ENCODE measurements at places on chromosomes 7 and 10.
A peak's percentile ranks its signal among the peaks of the same experiment; 100 is the strongest.

GRCh38 chr7:141674702-141675101 is 27.3 kb downstream of the DENND11 start:
- DNase-seq, result no peak

DNA sequence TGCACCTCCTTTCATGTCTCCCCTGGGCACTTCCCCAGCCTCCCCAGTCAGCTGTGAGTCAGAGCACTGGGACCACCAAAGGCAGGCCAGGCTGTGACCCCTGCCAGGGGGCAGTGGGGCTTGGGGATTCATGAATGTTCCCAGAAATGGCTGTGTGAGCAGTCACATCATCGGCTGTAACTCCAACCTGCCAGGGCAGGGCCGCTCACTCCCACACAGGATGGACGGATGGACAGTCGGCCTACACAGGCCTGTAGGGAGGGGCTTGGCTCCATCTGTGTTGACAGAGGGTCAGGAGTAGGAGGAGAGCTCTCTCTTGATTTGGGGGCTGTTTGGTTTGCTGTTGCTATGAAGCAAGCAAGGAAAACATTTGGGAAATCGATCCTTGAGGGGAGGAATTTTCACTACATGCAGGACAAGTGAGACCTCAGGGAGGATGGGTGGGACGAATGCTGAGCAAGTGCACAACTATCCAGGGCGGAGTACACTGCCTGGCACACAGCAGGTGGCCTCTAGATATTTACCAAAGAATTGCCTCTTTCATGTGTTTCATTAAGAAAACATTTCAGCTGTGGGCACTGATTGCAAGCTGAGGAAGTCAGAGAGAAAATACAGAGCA is 2.9 kb upstream of the IGFBP1 start:
- DNase-seq, result no peak

DNA sequence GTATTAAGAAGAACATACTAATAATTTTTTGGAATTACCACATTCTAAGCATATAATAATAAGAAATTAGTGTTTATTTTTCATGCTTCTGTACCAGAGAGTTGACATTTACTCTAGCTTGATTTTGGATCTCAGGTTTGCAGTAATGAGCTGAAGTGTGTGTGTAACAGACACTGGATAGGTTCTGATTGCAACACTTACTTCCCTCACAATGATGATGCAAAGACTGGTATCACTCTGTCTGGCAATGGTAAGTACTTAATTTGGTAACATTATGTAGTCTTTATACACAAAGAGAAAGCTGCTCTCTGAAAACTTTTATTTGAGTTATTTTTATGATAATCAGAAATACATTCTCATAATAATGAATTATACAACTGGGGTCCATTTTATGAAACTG is 54.1 kb downstream of the SRI start:
- DNase-seq, result peak; percentile 9

GRCh38 chr10:32386623-32387260 is 39.8 kb upstream of the EPC1 start:
- DNase-seq, result peak; percentile 57

DNA sequence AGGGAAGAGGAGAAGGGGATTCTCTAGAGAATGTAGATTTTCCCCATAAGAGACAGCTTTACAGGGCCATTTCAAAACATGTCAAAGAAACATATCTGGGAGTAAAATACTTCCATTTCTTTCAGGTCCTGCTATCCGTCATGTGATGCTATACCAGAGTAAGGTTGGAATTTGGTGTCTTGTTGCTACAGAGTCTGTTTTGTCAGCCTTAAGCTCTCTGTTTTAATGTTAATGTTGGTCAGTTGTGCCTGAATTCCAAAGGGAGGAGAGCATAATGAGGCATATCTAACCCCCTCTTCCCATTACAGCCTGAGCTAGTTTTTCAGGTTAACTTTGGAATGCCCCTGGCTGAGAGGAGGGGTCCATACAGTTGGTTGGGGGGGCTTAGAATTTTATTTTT is 94.7 kb upstream of the CCDC71L start:
- DNase-seq, result no peak

DNA sequence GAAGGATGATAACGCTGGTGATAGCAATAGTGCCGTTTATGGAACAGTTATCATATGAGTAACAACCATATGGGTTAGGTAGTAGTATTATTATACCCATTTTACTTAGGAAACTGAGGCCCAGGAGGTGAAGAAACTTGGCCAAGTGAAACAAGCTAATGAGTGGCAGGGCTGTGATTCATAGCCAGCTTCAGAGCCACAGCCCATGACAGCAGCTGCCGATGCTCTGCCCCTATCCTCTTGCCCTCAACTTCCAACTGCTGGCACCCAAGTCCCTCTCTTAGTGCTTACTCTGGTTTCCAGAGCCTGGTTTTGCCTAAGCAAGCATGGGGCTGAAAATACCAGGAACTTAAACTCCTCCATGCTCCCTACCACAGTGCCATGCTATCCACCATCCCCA is 12.3 kb downstream of the SH3PXD2A start:
- no peak for DNase-seq

DNA sequence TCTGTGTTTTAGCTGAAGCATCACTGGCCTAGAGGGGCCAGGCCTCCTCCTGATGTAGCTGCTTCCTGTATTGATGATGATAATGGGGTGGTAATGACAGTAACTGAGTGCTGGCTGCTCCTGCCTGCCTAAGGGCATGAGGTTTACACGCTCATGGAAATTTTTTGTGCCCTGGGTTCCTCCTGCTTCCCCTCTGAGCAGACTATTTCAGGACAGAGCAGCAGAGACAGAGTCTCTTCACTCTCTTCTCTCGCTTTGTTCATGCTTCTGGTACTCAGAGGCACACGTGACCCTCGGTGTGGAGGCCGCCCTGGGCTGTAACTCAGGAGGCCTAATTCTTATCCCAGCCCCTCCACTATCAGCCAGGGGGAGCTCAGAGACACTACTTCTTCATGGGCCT is 27.9 kb downstream of the LRRC20 start:
- DNase-seq, result no peak

DNA sequence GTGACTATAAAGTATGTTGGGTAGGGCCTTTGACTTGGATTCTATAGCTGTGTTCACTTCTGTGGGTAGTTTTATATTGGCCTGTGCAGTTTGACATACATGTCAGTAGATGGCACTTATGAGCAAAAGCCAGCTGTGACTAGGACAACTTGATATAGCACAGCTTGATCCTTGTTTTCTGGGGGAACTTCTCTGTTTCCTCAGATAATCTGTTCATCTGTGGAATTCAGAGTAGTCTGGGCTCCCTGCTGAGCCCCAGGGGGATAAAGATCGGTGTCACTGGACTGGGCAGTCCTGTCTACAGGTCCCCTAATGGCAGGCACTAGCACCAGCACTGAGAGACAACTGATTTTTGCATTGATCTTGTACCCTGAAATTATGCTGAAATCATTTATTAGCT is 25.4 kb downstream of the CYP2C9 start:
- DNase-seq, result no peak

- DNase-seq, result peak; percentile 65
Measured at GRCh38 chr7:151470711-151471110, 30.8 kb upstream of the CRYGN start.

GRCh38 chr7:158543840-158544239 is 43.8 kb downstream of the PTPRN2 start:
- DNase-seq, result no peak

- DNase-seq, result peak; percentile 11
Measured at GRCh38 chr7:157875230-157876179, 538.7 kb downstream of the DNAJB6 start.

GRCh38 chr7:122682815-122683550 is 15.9 kb downstream of the RNF133 start:
- DNase-seq, result no peak

GRCh38 chr7:29341156-29341555 is 146.6 kb downstream of the CHN2 start:
- no peak for DNase-seq

- DNase-seq, result no peak
Measured at GRCh38 chr10:122557516-122557915, 3.0 kb upstream of the DMBT1 start.

GRCh38 chr10:27019827-27020226 is 80.5 kb downstream of the ANKRD26 start:
- DNase-seq, result no peak

DNA sequence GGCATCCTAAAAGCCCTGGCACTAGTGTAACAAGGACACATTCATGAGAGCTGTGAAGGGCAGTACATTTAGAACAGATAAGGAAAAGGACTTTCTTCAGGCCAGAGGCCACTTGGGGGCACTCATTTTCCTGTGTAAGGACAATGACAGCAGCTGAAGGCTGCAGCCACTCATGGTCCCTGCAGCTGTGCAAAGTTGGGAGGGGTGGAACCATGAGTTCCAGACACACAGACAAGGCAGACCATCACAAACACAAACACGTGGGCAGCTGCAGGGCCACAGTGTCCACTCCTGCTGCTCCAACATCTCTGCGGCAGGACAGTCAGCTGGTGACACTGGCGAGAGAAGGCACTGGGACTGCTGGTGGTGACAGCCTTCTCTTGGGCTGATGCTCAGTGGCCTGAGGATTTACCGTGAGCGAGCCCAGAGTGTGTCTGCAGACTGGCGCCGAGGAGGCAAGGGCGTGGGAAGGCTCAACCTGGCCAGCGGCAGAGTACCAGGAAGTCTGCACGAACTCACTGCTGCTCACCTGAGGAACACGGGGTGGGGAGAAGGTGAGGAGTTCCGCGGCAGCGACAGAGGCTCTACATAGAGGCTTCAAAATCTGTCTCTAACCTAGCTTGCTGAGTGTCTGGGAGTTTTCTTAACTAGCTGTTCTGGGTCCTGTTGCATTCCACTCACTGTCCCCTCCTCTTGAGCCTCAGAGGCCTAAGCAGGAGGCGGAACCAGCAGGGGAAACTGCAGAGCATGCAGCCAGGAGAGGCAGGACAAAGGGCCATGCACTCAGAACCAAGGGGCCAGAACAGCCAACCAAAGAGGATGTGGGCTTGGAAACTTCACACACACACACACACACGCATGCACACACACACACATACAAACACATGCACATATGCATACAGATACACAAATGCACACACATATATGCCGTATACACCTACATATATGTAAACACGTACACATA is 76.5 kb upstream of the DDC start:
- no peak for DNase-seq

DNA sequence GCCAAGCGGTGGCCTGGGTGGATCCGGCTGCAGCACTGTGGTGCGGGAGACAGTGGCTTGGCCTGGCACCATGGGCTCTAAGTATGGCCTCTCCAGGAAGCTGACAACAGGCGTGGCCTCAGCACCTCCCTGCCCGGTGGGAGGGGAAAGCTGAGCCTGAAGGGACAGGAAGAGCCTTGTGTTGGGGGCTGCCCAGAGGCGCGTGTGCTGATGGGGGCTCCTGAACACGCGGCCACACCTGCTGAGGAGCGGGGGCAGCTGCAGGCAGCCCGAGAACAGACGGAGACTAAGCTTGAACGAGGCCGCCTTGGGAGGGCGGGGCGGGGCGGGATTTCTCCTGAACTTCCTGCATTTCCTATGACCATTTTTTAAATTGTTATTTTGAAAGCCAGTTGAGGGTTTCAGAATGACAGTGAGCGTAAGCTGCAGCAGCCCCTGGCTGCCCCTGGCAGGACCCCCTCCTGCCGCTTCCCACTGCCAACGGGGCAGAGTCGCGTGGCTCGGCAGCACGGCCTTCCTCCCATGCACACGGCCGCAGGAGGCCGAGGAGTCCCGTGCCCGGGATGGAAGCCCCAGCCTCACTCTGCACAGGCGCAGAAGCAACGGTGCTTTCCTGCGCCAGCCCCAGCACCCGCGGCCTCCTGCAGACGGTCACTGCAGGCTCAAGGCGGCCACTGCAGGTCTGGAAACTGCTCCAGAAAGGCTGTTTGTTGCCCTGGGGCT is 43.2 kb downstream of the DPYSL4 start:
- no peak for DNase-seq
